ENCODE measurements at places on chromosomes 5 and 9.
A peak's percentile ranks its signal among the peaks of the same experiment; 100 is the strongest.

GRCh38 chr5:30392897-30393296 lies 800.6 kb upstream of the CDH6 start:
- no peak for DNase-seq

- DNase-seq: no peak
Observed at GRCh38 chr5:75214928-75215327, 21.8 kb downstream of the ANKRD31 start.

DNA sequence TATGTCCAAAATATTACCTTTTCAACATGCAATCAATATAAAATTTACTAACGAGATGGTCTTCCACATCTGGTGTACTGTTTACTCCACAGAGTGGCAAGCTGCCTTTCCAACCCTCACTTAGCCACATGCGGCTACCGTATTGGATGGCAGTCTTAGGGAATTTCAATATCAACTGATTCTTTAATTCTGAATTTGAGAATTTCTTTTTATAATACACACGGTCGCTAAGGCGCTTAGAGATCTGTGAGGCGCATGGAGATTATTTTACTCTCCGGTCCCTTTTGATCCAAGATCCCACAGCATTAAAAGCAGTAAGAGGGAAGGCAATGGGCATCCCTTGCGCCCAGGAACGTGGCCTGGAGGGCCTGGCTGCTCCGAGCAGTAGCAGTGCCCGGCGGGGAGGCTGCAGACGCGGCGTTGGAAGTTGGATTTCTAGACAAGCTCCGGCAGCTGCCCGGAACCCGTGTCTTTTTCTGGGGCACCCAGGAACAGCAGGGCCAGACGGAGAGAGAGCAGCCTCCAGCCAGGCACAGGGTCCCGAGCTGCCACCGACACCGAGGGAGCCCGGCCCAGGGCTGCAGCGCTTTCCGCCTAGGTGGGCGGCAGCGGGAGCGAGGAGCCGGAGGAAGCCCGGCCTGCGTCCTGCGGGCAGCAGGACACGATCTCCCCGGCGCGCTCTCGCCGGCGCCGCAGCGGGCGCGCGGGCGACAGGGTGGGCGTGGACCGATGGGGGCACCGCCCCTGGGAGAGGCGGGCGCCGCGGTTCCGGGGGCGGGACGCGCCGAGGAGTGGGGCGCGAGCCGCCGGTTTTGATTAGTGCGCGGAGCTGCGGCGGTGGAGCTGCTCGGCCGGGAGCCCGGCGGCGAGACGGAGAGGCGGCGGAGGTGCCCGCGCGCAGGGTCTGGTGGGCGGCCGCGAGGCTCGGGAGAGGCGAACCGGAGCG lies at the start of gene UGCG:
UGCG (plus strand) TSS at position 819 of the 946 bp plus-strand sequence. CDS start 402 bp downstream, outside the sequence.
- DNase-seq: peak; percentile 81

DNA sequence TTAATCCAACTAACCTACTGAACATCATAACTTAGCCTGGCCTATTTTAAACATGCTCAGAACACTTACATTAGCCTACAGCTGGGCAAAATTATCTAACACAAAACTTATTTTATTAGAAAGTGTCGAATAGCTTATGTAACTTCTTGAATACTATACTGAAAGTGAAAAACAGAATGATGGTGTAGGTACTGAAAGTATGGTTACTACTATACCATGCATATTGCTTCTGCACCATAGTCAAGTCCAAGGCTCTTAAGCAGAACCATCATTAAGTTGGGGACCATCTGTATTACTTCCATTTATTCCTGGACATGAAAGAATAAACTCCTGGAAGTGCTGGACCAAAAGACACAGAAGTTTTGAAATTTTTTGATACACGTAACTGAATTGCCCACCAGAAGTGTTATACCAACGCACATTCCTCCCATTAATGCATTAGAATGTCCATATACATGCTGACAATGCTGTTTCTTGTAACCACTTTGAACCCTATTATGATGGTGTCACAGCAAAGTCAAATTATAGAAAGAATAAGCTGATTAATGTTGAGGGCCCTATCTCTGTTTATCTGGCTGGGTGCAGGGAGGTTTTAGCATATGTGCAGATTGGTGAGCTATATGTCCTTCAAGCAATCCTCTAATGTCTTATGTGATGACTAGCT lies 375.7 kb downstream of the ACTL7B start:
- no peak for DNase-seq

GRCh38 chr5:54758038-54758437 lies 227.4 kb downstream of the ESM1 start:
- DNase-seq: no peak

GRCh38 chr5:40485021-40485998 lies 194.4 kb upstream of the PTGER4 start:
- DNase-seq: no peak

DNA sequence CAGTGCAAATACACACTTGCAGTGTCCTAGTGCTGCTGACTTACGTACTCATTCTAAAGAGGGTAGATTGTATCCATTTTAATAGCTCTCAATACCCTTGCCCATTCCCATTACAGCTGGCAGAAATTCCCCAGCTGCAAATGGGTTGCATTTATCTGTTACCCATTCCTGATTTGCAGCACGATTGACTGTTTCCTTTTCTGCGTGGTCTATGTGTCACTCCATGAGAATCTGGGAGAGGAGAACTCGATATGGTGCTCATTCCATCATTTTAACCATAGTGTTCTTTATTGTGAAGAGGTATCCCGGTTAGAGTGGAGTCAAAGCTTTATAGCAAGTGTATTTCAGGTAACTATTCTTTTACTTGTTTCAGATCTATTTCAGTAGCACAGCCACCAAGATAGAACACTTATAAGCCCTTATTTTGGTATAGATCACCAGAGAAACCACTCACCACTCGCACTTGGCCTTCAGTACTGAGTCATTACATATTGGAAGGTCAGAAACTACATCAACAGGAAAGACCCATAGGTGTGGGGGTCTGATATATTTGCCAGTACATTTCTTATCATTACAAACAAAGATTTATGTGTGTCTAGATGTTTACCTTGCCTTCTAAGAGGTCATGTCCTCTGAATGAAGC lies 139.5 kb downstream of the MUSK start:
- no peak for DNase-seq
